ENCODE measurements at places on chromosomes 1 and 21.

- DNase-seq: no peak
These were observed 183.6 kb downstream of the S1PR1 start for GRCh38 chr1:101420406-101420805.

- no peak for DNase-seq
These were observed 71.0 kb downstream of the RGS13 start for GRCh38 chr1:192706936-192707335.

DNA sequence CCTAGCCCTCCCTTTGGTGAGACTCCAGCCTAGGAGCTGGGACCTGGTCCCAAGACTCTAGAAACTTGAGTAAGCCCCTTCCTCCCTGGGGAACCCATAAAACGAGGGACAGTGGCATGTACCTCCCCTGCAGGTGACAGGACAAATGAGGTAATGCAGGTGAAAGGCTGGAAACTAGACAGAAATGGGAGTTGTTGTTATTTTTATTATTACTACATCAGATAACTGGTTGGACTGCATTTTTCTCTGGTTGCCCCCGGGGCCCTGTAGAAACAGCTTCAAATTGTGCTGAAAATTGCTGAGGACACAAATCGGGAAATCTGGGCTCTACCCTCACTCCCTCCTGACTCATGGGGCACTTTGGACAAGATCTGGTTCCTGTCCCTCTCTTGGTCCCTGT, 132.3 kb upstream of the WNT4 start:
- no peak for DNase-seq

DNA sequence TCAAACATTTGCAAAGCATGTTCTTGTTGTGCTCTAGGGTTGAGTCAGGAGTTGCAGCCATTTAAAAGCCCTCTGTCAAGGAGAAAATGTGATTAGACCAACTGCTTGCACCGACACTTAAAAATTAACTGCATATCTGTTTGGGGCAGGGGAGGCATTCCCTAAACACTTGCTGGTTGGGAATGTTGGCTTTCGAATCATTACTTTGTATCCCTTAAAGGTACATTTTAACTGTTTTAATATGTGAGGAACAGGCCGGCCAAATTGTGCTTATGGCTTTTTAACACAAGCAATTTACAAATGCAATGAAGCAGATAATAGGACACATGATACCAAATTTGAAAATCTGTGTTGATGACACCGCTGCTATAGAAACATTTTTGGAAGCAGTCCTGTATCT, 159.1 kb downstream of the LHX8 start:
- no peak for DNase-seq

DNA sequence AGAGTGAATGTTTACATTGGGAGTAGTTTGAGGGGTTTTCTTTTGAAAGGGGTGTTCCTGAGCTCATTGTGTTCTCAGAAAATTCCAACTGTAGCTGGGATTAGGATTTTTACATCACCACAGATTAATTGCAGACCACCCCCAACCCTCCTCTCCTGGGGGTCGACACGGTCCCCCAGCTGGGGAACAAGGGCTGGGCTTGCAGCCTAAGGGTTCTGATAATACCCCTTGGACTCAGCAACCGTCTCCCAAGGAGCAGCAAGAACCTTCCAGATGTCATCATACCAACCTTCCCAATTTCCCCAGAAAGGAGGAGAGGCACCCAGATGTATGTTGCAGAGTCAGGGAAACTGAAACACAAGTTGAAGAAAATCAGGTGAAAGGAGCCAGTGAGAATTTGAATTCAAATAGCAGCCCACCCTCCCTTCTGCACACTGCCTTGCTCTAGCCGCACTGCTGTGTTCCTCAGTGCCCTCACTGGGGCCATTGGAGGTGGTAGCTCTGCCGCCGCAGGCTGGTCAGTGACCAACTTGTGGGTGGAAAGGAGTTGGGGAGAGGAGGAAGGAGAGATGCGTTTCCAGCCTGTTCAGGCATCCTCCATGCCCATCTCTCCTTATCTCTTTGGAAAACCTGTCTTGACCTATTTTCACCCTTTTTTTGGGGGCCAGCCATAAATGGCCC, 14.7 kb upstream of the IGFN1 start:
- DNase-seq: no peak
